ENCODE measurements at places on chromosomes 12 and 14.

- no peak overlapping the region for H3K4me3 ChIP-seq
- no peaks in the 10 kb centered on the region for H3K27me3 ChIP-seq
- peaks cover 29% of the 10 kb centered on the region for H3K4me1 ChIP-seq
- peak overlapping the region; percentile 67 for H3K27ac ChIP-seq
- no peak for DNase-seq
- no peaks in the 10 kb centered on the region for H3K36me3 ChIP-seq
Measured at GRCh38 chr12:88298014-88298682, 156.0 kb downstream of the TMTC3 start.

GRCh38 chr14:56046546-56046945 is 71.7 kb upstream of the PELI2 start:
- no peak overlapping the region for H3K4me3 ChIP-seq
- no peak for DNase-seq
- H3K27ac ChIP-seq = no peak overlapping the region
- no peaks in the 10 kb centered on the region for H3K27me3 ChIP-seq
- no peaks in the 10 kb centered on the region for H3K36me3 ChIP-seq

DNA sequence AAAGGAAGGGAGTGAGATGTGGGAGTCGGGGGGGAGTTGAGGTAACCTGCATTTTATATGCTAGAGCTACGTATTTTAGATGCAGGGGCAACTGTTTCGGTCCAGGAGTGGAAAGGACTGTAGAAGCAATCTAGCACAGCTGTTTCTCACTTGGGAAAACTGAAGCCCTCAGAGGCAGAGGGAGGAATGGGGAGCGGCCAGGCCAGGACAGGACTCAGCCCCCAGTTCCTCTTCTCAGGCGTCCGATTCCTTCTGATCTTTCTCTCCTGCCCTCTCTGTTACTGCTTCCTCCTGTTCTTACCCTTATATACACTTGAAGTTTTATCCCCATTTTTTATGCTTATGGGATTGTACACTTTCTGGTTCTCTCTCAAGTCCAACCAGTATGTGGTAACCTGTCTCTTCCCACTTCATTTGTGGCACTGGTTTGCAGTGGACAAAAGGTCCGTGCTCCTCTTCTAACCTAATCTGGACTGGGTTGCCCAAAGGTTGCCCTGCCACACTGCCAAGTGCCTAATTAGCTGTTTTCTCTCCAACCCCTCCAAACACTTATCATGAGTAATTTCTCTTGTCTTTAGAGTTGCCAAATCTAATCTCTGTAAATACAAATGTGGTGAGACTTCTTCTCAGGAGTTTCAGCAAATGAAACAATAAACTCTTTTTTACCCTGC is 16.2 kb downstream of the LPCAT3 start:
- H3K36me3 ChIP-seq = no peaks in the 10 kb centered on the region
- no peak overlapping the region for H3K27ac ChIP-seq
- no peaks in the 10 kb centered on the region for H3K27me3 ChIP-seq
- DNase-seq = no peak
- no peak overlapping the region for H3K4me3 ChIP-seq
- peaks cover 3% of the 10 kb centered on the region for H3K4me1 ChIP-seq

GRCh38 chr12:102977945-102978706 is 20.7 kb downstream of the ASCL1 start:
- no peak for DNase-seq
- no peaks in the 10 kb centered on the region for H3K27me3 ChIP-seq
- H3K4me3 ChIP-seq = no peak overlapping the region

GRCh38 chr12:130433411-130433810 is 95.7 kb downstream of the PIWIL1 start:
- no peak overlapping the region for H3K4me3 ChIP-seq
- no peaks in the 10 kb centered on the region for H3K4me1 ChIP-seq
- H3K27me3 ChIP-seq = no peaks in the 10 kb centered on the region
- DNase-seq = no peak
- H3K27ac ChIP-seq = no peak overlapping the region

DNA sequence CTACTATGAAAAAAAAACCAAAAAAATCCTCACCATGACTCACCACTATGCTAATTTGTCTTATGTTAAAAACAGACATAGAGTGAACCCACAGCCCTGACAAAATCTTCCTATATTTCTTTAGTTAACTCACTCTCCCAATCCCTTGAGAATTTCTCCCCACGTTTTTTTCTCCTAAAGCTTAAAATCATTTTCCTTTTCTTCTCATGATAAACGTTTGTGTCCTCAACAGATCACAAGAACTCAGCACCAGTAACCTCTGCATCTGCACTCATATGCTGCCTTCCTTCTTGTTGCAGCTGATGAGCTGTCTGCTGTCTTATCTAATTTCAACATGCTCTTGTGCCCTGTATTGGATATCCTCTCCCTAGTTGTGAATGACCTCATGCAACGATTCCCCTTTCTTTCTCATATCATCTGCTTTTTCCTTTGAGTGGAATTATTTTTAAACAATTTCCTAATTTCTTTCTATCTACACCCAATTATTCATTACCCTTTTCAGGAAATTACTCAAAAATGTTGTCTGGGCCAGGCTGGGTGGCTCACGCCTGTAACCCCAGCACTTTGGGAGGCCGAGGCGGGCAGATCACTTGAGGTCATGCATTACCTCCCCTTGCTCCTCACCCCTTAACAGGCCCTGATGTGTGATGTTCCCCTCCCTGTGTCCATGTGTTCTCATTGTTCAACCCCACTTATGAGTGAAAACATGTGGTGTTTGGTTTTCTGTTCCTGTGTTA is 427.5 kb upstream of the MGAT4C start:
- no peak overlapping the region for H3K4me3 ChIP-seq
- H3K36me3 ChIP-seq = no peaks in the 10 kb centered on the region
- H3K4me1 ChIP-seq = no peaks in the 10 kb centered on the region
- H3K27me3 ChIP-seq = no peaks in the 10 kb centered on the region
- DNase-seq = no peak
- H3K27ac ChIP-seq = no peak overlapping the region

GRCh38 chr14:103749452-103749851 is 33.8 kb downstream of the ZFYVE21 start:
- peaks cover 4% of the 10 kb centered on the region for H3K4me1 ChIP-seq
- DNase-seq = no peak
- H3K27ac ChIP-seq = no peak overlapping the region
- no peak overlapping the region for H3K4me3 ChIP-seq
- H3K27me3 ChIP-seq = no peaks in the 10 kb centered on the region
- H3K36me3 ChIP-seq = peaks cover 92% of the 10 kb centered on the region

- no peak for DNase-seq
- H3K27ac ChIP-seq = peak overlapping the region; percentile 99
- no peaks in the 10 kb centered on the region for H3K36me3 ChIP-seq
- peaks cover 43% of the 10 kb centered on the region for H3K4me1 ChIP-seq
Measured at GRCh38 chr12:92930421-92930820, 1.3 kb upstream of the EEA1 start.

GRCh38 chr12:27498761-27499160 is 25.2 kb upstream of the PPFIBP1 start:
- H3K27me3 ChIP-seq = no peaks in the 10 kb centered on the region
- DNase-seq = no peak
- no peaks in the 10 kb centered on the region for H3K36me3 ChIP-seq
- H3K27ac ChIP-seq = no peak overlapping the region
- no peak overlapping the region for H3K4me3 ChIP-seq

GRCh38 chr14:24928386-24928900 is 121.5 kb downstream of the STXBP6 start:
- H3K27me3 ChIP-seq = no peaks in the 10 kb centered on the region
- H3K27ac ChIP-seq = no peak overlapping the region
- no peak overlapping the region for H3K4me3 ChIP-seq

- peaks cover 7% of the 10 kb centered on the region for H3K4me1 ChIP-seq
- no peak for DNase-seq
- H3K27me3 ChIP-seq = no peaks in the 10 kb centered on the region
- no peaks in the 10 kb centered on the region for H3K36me3 ChIP-seq
Measured at GRCh38 chr12:88336076-88336739, 194.1 kb downstream of the TMTC3 start.

DNA sequence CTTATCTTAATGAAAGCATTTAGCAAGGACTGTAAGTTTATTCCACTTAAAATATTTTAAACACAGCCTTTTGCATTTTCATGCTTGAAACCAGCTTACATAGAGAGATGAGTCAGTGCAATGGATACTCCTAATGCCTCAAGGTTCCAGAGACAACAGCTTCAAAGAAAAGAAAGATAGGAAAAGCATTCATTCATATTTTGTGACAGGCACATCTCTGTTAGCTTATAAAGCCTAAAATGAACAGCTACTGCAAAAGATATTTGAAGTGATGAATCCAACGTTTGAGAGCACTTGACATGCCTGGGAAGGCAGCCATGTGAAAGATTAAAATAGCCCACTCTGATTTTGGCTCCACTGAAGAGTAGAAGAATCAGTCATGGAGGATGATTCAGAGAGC is 814.5 kb downstream of the RPS29 start:
- H3K4me1 ChIP-seq = no peaks in the 10 kb centered on the region
- H3K27ac ChIP-seq = no peak overlapping the region
- no peak for DNase-seq
